Glutamatergic neuron (in vitro differentiated cells): ENCODE measurements at places on chromosomes 12 and 14. TPM values are rescaled to one million over a fixed set of nuclear protein-coding genes. Genes with fewer than 3 reads are reported as not detected.

DNA sequence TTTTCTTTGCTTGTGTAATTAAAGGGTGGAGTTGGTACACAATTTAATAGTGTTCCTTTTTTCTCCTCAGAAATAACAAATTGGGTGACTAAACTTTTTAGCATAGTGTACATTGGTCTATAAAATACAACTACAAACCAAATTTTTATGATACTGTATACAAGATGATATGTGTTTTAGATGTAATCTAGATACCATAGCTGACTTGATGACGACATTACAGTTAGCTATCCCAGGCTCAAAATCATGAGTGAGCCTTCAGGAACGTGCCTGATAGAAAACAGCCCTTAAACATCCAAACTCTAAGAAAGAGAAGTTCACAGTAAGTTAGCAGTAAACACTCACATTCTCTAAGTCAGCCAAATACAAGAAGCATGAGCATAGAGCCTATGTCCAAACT, 99.0 kb upstream of the SSTR1 start:
- DNase-seq: no peak

- peak; percentile 61 for DNase-seq
Measured at GRCh38 chr14:103109535-103110441, 13.5 kb upstream of the TNFAIP2 start.

RABGGTA gene
- 30.3 TPM for total RNA-seq

- DNase-seq: no peak
Measured at GRCh38 chr12:65715961-65716360, 108.3 kb upstream of the HMGA2 start.

SLC17A8 gene
- 0.25 TPM for total RNA-seq

TMEM253 gene
- 0.64 TPM for total RNA-seq

DNA sequence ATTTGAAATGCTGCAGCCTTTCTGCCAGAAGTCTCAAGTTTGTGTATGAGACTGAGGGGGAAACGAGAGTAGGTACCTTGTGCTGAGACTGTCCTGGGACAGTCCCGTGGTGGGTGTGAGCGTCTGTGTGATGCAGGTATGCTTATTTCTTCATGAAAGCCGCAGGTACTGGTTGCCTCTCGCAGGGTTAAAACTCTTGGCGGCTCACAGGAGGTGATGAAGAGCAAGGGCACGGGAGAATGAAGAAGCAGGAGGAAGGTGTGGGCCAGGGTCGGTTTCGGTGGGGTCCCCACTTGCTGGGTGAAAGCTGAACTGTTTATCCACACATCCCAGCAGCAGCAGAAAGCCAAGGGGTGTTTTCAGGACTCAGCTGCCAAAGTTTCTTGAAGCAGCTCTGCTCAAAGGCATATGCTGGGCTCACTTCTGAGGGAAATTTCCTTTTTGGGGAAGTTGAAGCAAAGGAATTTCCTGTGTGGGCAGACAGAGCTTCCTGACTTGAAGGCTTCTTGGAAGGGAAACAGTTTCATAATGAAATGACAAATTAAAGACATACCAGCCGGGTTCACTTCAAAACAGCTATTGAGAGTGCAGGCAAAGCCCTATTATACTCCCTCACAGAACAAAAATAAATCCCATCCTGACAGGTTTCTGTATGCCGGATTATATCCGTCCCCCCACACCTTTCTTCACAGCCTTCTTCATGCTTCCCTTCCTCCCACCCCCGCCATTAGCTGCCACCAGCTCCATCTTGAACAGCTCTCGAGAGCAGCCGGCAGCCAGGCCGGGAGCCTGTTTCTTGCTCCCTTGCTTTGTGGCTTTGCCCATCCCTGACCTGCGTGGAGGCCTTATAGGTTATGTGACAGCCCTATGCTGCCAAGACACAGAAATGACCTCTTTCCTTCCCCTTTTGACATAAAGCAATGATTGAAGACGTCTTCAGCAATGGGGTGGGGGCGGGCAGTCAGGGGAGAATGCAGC, 116.6 kb downstream of the ETV6 start:
- no peak for DNase-seq
